ENCODE measurements at places on chromosomes 16 and 17.
A peak's percentile ranks its signal among the peaks of the same experiment; 100 is the strongest.

- no peak for DNase-seq
Observed at GRCh38 chr16:50902457-50902856, 160.6 kb downstream of the CYLD start.

DNA sequence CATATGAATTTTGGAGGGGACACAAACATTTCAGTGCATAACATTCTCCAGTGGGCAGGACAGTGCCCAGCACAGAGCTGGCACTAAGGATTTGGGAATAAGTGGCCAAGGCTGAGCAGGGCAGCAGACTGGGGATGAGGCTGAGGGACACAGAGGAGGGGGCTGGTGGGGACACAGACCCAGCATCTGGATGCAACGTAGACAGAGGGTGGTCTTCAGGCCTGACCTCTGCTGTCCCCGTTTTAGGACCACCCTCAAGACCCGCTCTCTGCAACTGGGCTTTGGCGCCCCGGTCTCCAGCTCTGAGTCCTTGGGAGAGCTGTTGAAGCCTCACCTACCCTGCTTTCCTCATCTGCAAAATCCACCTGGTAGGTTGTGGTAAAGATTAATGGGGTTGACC, 3.3 kb upstream of the PRSS33 start:
- DNase-seq: no peak

GRCh38 chr17:6713918-6714271, 726 bp upstream of the SLC13A5 start:
- DNase-seq: no peak

GRCh38 chr16:68272507-68273209, 8.3 kb downstream of the SLC7A6 start:
- DNase-seq: no peak

- no peak for DNase-seq
Observed at GRCh38 chr17:13306310-13306962, 288.6 kb upstream of the ELAC2 start.

- DNase-seq: peak; percentile 64
Observed at GRCh38 chr16:981695-982144, at the start of gene SOX8. TSS of gene SOX8 (plus strand) at chr16:981770. CDS start at chr16:981923, 153 bp downstream.

- peak; percentile 52 for DNase-seq
Observed at GRCh38 chr16:81544261-81544660, 99.7 kb downstream of the CMIP start.

GRCh38 chr17:35073991-35074627, 10.6 kb upstream of the RFFL start:
- no peak for DNase-seq

DNA sequence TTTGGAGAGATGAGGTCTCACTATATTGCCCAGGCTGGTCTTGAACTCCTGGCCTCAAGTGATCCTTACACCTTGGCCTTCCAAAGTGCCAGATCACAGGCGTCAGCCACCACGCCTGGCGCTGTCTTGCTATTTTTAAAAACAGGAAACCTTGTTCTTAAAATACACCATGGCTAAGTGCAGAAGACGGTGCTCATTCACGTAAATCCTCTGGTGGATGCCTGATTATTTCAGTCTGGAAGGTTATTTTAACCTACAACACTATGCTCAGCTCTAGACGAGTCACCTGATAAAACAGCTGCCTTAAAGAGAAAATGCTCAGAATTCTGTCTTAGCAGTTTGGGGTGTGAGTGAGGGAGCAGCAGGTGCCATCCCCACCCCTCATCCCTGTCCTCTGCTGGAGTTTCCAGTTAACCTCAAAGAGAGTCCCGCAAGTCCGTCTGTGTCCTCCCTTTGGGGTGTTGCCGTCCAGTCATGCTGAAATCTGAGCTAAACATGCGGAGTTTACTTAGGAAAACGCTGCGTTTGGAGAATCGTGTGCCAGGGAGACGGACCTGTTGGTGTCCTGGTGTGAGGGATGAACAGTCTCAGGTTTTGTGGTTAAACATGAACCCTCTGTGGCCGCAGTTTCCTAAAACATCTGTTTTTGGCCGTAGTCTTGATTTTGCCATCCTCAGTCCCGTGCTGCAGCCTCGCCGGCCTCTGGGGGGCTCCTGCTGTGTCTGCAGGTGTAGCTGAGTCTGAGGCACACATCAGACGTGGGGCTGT, 17.1 kb downstream of the SPG7 start:
- peak; percentile 49 for DNase-seq

DNA sequence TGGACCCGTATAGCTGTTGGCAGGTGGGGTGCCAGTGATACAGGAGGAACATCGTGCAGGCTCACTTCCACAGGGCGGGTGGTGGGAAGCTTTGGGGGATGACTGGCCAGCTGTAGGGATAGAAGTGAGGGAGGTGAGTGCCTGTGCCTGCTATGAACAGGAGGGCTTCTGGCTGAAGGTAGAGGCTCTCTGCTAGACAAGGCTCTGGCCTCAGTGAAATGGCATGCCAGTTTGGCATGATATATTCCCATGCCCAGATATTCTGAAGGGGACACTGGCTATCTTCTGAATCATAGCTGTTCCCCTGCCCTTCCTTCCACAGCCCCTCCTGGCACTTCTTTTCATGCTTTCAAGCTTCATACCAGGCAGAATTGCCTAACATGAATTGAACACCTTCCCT, 19.1 kb downstream of the PHAF1 start:
- no peak for DNase-seq
